GM23338 (cell line): ENCODE measurements at places on chromosomes 7 and 10. TPM values are rescaled to one million over a fixed set of nuclear protein-coding genes. Genes with fewer than 3 reads are reported as not detected.
A peak's percentile ranks its signal among the peaks of the same experiment; 100 is the strongest.

CPN1 gene
- not detected in 2 replicates for total RNA-seq

AMPH gene
- 9.4 and 10.2 TPM in 2 replicates for total RNA-seq

CSGALNACT2 gene
- total RNA-seq: 3.7 and 4.6 TPM in 2 replicates

SPDYE8 gene
- total RNA-seq: not detected in 2 replicates

GRCh38 chr10:45197816-45198485, 117.5 kb downstream of the OR13A1 start:
- H3K36me3 ChIP-seq: no peaks in the 10 kb centered on the region
- H3K4me1 ChIP-seq: no peaks in the 10 kb centered on the region
- no peak overlapping the region for H3K27ac ChIP-seq
- DNase-seq: no peak
- H3K27me3 ChIP-seq: no peaks in the 10 kb centered on the region
- H3K4me3 ChIP-seq: no peak overlapping the region

ATOH7 gene
- total RNA-seq: 1.2 and 1.8 TPM in 2 replicates

GRCh38 chr7:116524609-116525297, at the start of gene CAV1:
Gene CAV1, plus strand, starts transcription at chr7:116525036. Its CDS starts 27 bp downstream, at chr7:116525063.
- peak within 1 kb of the TSS; percentile 70; the same call in 1 of the 2 replicates for H3K27ac ChIP-seq
- peak; percentile 76 for DNase-seq
- H3K36me3 ChIP-seq: no peaks in the 10 kb centered on the region
- H3K4me3 ChIP-seq: peak within 1 kb of the TSS; percentile 83
- peaks cover 39% of the 10 kb centered on the region for H3K4me1 ChIP-seq
- H3K27me3 ChIP-seq: peaks cover 14% of the 10 kb centered on the region

- no peaks in the 10 kb centered on the region for H3K27me3 ChIP-seq
- no peaks in the 10 kb centered on the region for H3K36me3 ChIP-seq
- no peak overlapping the region for H3K27ac ChIP-seq
- peaks cover 28% of the 10 kb centered on the region for H3K4me1 ChIP-seq
- no peak for DNase-seq
Observed at GRCh38 chr10:15166325-15166724, 2.2 kb downstream of the NMT2 start.

- H3K4me3 ChIP-seq: no peak overlapping the region
- H3K4me1 ChIP-seq: peaks cover 94% of the 10 kb centered on the region
- peak overlapping the region; percentile 99 for H3K27ac ChIP-seq
- H3K27me3 ChIP-seq: no peaks in the 10 kb centered on the region
- DNase-seq: no peak
Observed at GRCh38 chr10:69327463-69328379, 49.4 kb downstream of the HK1 start.

GIMAP5 gene
- not detected in 2 replicates for total RNA-seq

GRCh38 chr7:70006261-70006920, 408.1 kb downstream of the AUTS2 start:
- H3K4me3 ChIP-seq: no peak overlapping the region
- H3K27me3 ChIP-seq: no peaks in the 10 kb centered on the region

DNA sequence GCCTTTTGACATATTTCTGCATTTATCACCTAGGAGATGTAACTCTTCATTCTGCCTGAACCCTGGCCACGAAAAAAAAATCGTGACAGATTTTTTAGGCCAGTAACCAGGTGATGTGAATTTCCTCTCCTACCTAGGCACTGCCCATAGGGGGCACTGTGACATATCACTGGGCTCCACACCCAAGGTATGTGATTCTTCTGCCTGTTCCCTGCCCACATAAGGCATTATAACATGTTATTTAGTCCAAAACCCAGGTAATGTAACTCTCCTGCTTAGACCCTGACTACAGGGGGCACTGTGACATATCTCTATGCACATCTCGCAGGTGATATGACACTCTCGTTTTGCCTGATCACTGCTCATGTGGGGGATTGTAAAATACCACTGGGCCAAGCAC, 29.5 kb upstream of the ZNF107 start:
- H3K27me3 ChIP-seq: no peaks in the 10 kb centered on the region
- no peak overlapping the region for H3K27ac ChIP-seq
- H3K36me3 ChIP-seq: no peaks in the 10 kb centered on the region
- no peaks in the 10 kb centered on the region for H3K4me1 ChIP-seq
- peak; percentile 51 for DNase-seq
- no peak overlapping the region for H3K4me3 ChIP-seq

PIK3CG gene
- not detected in 2 replicates for total RNA-seq

GRCh38 chr10:19985745-19986144, 169.5 kb downstream of the PLXDC2 start:
- DNase-seq: no peak
- peaks cover 51% of the 10 kb centered on the region for H3K4me1 ChIP-seq
- H3K4me3 ChIP-seq: 0 out of 2 replicates have a peak overlapping the region, but pooled peaks have one; percentile 1
- H3K27me3 ChIP-seq: no peaks in the 10 kb centered on the region
